ENCODE measurements at places on chromosomes 3 and 15. TPM values are rescaled to one million over a fixed set of nuclear protein-coding genes. Genes with fewer than 3 reads are reported as not detected.

DNA sequence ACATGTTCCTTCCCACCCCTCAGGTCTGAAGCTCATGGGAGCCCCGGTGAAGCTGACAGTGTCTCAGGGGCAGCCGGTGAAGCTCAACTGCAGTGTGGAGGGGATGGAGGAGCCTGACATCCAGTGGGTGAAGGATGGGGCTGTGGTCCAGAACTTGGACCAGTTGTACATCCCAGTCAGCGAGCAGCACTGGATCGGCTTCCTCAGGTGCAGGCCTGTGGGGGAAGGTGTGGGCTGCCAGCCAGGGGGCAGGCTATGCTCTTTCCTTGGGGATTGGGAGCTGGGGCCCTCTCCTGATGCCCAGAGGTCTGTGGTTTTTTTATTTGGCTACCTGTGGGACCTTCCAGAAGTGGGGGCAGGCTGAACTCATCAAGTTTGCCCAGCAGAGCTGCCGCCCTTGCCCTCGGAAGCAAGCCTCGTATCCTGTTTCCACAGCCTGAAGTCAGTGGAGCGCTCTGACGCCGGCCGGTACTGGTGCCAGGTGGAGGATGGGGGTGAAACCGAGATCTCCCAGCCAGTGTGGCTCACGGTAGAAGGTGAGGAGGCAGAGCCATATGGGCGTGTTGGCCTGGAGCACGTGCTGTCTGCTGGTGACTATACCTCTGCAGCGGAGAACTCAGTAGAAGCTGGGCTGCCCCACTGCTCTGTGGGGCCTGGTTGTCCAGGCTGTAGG, 2.2 kb downstream of the TYRO3 start:
- DNase-seq = no peak

DNA sequence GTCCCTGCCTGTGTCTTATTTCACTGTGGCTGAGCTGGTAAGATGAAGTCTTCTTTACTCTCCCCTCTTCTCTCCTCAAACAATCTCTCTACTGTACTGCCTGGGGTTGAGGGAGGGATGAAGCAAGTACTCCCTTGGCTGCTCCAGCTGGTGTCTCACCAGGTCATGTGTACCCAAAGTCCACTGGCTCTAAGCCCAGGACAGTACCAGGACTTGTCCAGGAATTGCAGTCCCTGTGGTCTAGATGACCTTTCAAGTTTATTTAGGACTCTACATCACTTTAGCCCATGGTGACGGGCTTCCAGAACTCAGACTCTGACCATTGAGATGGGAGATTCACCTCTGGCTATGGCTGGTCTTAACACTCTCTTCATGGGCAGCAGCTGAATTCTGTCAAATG, 17.5 kb upstream of the SLC27A2 start:
- DNase-seq = no peak

- DNase-seq = no peak
Measured at GRCh38 chr3:150324788-150325187, 83.3 kb upstream of the TSC22D2 start.

DNA sequence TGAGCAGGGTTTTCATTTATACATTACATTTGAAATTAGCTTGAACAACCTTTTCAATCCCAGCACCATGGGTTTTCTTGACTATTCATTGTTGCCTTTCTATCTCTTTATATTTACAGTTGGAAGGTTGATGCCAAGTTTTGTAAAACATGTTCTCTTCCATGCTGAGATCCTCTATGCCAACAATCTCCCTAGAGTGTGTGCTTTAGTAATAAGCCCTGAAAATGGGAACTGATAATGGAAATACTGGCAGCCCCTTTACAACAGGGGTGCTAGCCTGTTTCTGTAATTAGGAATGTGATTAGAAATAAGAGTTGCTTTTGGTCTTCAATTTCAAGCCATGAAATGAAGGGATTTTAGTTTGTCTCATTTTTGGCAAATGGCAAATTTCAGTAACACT, 239.9 kb upstream of the NAALADL2 start:
- no peak for DNase-seq

- no peak for DNase-seq
Measured at GRCh38 chr15:90338532-90338931, 13.6 kb upstream of the ZNF774 start.

- peak; percentile 54 for DNase-seq
Measured at GRCh38 chr3:45123030-45123429, 23.1 kb downstream of the CDCP1 start.

- DNase-seq = no peak
Measured at GRCh38 chr15:75230016-75230343, 28.2 kb upstream of the GOLGA6C start.

- no peak for DNase-seq
Measured at GRCh38 chr15:52760562-52760961, 29.6 kb downstream of the ONECUT1 start.

DNA sequence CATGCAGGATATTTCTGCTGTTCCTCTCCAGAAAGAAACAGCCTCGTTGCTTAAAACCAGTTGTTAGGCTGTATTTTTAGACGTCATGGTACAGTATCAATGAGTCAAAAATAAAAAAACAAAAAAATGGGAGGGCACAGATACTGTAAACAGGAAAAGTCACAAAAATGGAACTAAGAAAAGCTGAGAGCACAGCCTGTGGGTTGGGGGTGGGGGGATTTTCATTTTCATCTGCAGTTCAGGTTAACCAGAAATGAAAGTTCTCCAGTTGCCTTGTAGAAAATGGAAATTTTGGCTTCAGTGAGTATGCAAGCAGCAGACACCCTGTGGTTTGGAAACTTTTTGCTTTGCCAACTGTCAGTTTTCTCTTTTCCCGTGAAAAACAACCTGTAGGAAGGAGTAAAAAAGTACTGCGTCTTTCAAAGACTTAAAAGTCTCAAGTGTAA, 59.0 kb downstream of the FRMD4B start:
- no peak for DNase-seq

DNA sequence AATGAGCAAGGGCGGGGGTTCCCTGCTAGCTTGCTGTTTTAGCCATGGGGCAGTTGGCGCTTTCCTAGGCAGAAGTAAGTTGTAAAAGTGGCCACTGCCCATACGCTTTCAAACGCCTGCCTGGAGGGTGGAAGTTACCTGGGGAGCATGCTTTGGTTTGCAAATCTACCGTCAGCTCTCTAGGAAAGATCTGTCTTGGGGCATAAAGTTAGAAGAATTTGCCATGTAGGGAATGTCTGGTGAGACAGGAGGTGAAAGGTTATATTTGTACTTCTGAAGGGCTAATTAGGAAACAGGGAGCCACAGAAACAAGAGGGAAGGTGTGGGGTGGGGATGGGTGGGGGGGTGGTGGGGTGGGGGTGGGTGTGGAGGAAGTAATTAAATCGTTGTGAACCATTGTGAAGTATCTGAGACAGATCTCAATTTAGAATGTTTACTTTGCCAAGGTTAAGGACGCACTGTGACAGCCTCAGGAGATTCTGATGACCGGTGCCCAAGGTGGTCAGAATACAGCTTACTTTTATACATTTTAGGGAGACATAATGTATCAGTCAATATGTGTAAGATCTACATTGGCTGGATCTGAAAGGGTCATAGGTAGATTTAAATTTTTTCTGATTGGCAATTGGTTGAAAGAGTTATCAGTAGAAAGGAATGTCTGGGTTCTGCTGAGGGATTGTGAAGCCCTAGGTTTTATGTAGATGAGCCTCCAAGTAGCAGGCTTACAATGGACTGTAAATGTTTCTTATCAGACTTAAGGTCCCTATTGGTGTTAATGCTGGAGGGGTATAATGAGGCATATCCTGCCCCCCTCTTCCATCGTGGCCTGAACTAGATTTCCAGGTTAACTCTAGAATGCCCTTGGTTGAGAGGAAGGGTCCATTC, 62.0 kb upstream of the GCNT3 start:
- DNase-seq = no peak

DNA sequence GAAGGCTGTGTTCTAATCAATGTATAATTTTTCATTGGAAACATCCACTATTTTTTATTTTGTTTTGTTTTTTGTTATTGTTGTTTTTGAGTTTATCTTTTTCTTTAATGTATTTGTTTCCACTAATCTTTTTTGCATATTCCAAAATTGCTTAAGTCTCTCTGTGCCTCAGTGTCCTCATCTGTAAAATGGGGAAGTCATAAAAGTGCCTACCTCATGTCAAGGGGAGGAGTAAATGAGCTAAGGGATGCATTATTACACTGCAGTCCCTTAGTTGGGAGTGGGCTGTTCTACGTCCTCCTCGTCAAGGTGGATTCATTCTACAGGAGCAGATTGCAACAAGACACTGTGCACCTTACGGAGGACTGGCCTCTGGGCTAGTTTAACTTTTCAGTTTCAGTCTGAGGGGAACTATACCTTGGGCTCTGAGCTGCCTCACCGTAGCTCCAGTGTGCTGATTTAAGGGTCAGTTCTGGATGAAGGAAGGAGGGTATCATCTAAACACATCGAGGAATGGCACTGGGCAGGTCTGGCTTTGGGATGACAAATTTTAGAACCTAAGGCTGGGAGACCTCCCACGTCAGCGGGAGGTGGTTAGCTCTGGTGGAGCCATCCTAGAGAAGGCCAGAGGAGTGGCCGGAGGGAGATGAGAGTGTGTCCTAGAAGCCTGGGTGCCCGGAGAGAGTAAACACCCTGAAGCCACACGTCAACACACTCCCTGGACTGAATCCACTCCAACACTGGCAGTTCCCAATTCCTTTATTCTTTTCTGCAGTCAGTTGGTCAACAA, 5.1 kb upstream of the SRP14 start:
- DNase-seq = no peak

DNA sequence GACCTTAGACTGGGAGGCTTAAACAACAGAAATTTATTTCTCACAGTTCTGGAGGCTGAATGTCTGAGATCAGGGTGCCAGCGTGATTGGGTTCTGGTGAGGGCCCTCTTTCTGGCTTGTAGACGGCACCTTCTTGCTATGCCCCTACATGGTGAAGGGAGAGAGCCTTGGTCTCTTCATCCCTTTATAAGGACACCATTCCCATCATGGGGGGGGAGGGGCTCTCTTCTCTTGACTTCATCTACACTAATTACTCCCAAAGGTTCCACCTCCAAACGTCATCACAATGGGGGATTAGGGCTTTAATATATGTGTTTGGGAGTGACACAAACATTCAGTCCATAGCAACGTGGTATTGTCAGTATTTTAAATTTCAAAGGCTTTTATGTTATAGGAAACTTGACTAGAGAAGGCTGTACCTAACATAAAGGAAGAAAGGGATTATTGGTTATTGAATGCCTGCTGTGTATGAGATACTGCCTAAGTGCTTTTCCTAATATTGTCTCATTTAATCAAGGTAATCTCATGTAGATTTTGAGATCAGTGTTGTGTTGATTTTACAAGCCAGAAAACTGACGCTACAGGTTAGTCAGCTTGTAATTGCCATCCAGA, 20.9 kb downstream of the SYN2 start:
- no peak for DNase-seq

GRCh38 chr3:143597774-143598652, 250.3 kb downstream of the SLC9A9 start:
- no peak for DNase-seq

DNA sequence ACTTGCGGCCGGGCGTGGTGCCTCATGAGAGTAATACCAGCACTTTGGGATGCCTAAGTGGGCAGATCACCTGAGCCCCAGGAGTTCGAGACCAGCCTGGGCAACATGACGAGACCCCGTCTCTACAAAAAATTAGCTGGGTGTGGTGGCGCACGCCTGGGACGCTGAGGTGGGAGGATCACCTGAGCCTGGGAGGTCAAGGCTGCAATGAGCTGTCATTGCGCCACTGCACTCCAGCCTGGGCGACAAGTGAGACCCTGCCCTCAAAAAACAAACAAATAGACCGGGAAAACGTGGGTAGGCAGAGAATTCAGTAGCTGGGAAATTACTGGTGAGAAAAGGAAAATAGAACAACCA, 667 bp downstream of the UMPS start:
- no peak for DNase-seq

- no peak for DNase-seq
Measured at GRCh38 chr15:48572823-48573222, 72.7 kb downstream of the FBN1 start.

DNA sequence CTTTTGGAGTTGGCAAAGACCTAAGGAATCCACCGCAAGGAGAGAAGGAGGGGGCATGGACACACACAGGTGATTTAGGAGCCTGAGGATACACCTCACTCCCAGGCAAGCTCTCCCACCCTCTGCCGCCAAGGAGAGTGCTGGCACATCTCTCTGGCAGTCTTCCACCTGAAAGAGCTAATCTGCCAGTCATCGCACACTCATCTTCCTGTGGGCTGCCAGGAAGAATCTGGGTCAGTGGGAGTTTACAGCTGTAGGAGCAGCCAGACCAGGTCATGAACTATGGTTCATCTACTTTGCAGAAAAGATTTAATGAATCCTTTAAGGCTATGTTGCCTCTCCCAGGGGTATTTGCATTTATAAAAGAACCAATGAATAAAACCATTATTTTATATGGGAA, 170.6 kb upstream of the TSC22D2 start:
- no peak for DNase-seq

GRCh38 chr3:94195381-94195780, 132.5 kb downstream of the NSUN3 start:
- DNase-seq = no peak

- no peak for DNase-seq
Measured at GRCh38 chr3:160641665-160642309, 35.2 kb upstream of the ARL14 start.

DNA sequence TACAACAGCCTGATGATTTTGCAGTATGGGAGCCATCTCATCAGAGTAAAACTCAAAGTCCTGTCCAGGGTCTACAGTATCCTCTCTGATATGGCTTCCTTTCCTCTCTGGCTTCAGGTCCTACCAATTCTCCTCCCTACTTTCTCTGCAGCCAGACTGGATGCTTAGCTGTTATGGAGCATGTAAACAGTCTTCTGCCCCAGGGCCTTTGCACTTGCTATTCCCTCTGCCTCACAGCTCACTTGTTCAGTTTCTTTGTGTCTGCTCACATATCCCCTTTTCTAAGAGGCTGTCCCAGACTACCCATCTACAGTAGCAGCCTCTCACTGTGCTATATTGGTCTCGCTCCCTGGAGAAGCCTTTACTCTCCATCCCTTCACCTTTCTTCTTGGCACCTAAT, 62.2 kb downstream of the TLNRD1 start:
- DNase-seq = no peak

DNA sequence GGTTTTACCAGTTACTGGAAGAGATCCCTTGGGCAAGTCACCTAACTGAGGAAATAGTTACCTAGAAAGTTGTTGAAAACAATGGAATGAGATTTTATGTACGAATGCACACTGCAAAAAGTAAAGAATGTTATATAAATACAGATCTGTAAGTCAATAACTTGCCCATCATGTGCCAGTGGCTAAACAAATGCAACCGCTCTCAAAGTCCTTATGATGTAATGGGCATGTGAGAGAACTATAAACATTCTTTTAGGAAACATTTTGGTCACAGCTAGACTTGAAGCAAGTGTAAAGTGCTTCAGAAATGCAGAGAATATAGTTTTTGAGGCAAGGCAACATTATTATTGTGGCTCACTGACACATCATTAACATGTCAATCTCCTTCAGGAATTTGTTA, 1044.5 kb downstream of the TUSC7 start:
- DNase-seq = no peak

The VILL gene
- total RNA-seq = 47.0 TPM

The LMOD3 gene
- total RNA-seq = not detected

The GOLGA6L22 gene
- total RNA-seq = not detected

The MCF2L2 gene
- total RNA-seq = 0.40 TPM

The ALCAM gene
- total RNA-seq = 132 TPM

The CLRN1 gene
- total RNA-seq = not detected

The LRRC15 gene
- not detected for total RNA-seq

The ARRDC4 gene
- 35.3 TPM for total RNA-seq

The ELL3 gene
- 7.7 TPM for total RNA-seq

The RLBP1 gene
- not detected for total RNA-seq

All from hepatocyte (in vitro differentiated cells).